ENCODE measurements at places on chromosomes 2 and 18.

- DNase-seq = peak; percentile 21
These were observed 101.9 kb downstream of the CDH20 start for GRCh38 chr18:61435064-61435652.

DNA sequence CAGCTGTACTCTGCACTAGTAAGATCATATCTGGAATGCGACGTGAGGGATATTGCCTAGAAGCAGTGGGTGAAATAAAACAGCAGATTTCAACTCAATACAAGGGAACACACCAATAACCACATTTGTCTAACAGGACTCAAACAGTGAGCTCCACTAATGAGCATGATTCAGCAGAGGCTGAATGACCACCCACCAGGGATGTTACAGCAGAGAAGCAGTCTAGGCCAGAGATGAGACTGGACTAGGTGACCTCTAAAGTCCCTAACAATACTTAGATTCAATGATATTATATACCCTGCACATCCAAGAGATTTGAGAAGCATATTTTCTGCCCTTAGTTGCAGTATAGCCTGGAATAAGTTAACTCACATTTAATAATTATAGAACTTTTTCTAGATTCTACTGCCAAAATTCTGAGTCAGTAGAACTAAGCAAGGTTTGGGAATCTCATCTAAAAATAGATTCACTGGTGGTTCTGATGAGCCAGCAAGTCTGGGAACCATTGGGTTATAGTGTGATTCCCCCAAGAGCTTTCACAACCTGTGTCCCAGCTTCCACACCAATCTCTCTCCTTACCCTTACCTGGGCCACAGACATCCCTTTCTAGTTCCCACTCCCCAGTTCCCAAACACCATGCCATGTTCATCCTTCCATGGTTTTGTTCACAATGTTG lies 6.3 kb downstream of the THOC1 start:
- DNase-seq = no peak

DNA sequence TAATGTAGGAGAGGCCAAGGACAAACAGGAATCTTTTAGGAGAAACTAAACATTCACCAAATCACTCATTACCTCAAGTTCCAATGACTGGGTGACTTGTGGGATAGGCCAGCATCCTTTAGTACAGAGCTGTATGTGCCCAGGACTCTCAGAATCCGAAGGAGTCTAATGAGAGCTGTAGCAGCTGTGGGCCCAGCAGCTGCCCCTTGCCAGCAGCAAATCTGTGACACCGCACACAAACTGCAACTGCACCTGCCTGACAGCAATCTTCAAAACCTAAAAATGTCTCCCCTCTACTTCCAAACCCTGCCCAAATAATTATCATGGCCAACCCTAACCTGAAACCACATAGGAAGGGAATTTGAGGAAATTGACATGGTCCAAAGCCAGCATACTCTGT lies 44.5 kb upstream of the ACVR2A start:
- DNase-seq = no peak

- DNase-seq = no peak
These were observed 8.7 kb downstream of the FEZ2 start for GRCh38 chr2:36589230-36589630.

DNA sequence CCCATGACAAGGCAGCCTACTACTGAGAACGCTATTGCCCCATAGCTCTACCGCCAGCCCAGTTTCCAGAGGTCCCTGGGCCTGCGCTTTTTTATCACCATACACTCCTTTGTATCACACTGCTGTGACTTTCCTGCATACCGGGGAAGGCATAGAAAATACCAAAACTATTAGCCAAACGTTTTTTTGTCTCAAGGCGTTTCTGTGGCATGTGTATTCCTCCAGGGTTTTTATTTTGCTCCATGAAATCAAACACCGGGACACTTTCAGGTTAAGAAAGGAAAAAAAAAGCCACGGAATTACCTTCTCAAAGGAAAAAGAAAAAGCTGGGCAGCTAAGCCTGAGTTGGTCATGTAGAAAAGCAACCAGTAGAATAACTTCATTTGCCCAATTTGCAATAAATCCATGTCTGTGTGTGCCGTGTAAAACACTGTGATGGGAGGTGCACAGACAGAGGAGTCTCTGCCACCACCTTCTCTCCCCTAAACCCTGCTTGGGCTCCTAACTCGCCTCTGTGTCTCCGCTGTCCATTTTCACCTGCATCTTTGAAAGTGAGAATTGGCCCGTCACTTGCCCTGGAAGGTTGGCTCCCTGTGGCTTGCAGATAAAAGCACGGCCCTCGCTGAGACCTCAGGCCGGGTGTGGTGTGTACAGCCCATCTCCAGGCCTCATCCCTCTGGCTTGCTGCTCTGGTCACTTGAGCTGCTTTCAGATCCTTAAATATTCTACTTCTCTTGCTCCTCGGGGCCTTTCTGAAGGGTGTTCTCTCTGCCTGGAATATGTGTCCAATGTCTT lies 1.7 kb downstream of the AMER3 start:
- no peak for DNase-seq

DNA sequence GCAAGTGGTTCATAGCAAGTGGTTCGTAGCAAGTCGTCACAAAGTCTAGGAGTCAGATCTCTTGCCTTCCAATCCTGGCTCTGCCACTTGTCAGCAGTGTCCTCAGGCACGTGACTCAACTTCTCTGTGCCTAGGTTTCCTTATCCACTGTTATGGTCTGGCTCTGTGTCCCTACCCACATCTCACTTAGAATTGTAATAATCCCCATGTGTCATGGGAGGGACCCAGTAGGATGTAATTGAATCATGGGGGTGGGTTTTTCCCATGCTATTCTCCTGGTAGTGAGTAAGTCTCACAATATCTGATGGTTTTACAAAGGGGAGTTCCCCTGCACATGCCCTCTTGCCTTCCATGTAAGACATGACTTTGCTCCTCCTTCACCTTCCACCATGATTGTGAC lies 51.8 kb upstream of the AP1S3 start:
- no peak for DNase-seq

DNA sequence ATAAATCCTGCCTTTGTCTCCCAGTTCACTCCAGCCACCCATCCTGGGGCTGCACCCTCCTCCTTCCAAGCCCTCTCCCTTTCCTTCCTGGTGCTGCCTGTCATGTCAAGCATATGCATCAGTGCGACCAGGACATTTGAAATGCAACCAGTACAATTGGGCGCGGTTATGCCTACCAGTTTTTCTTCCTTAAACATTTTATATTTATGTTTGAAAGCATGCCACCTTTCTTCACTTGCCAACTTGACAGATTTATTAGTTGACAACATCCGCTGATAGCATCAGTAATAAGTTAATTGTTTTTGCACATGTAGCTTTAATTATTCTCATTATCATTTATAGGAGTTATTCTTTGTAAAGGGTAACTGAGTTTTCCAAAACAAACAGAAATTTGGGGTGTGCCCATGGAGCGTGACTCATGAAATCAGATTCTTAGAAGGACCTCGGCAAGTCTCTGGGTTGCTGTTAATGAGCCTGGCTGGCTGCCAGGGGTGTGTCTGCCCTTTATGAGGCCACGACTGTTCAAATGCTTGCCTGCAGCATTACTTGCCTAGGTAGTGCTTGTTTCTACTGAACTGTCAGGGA lies 32.8 kb upstream of the IL1B start:
- DNase-seq = peak; percentile 99

DNA sequence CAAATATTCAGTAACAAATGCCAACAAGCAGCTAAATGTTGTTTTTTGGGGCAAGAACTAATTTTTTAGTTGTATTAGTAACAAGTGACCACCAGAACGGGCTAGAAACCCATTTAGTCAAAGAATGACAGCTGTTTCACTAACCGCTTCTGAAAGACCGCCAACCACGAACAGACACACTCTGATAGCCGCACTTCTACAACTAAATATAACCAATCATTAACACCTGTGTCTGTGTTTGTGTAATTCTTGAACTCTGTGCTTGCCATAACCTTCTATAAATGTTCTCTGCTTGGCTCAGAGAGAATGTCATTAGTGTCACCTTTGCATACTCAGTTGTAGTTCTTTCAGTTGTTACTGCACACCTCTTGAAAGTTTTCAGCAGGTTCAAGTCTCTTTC lies 526.3 kb upstream of the LRRTM1 start:
- no peak for DNase-seq

GRCh38 chr2:137921105-137921880 lies 43.0 kb upstream of the HNMT start:
- no peak for DNase-seq

- DNase-seq = peak; percentile 69
These were observed 199.3 kb upstream of the EPAS1 start for GRCh38 chr2:46097714-46098480.

DNA sequence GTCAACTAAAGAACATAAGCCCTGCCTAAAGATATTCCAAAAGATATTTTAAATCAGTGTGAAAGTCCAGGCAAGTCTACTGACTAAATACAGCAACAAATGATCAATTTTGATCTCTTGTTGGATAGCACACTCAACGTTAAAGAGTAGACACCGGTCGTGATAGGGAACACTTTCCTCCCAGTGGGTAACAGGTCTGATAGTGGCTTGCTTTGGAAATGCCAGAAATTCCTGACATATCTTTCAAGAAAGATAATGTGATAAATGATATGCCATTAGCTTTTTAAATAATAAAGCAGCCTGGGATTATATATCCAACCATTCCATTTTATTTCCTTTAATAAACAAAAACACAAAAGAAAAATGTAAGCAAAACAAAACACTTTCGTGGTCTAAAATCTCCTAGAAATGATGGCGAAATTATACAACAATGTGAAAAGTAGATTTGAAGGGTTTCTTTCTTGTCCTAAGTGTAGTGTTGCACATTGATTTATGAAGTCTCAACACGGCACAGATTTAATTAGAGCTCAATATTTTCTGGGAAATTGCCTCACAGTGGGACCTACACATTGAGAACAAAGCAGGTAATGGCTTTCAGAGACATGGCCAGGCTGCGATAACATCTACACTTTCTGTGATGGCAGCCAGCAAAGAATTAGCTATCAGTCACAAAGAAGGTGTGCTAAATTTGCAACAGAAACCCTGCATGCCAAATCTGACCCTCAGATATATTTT lies 158.6 kb downstream of the PPP1R1C start:
- no peak for DNase-seq

- no peak for DNase-seq
These were observed 28.3 kb upstream of the INSIG2 start for GRCh38 chr2:118059919-118060478.

- no peak for DNase-seq
These were observed 52.0 kb upstream of the CD226 start for GRCh38 chr18:69999656-70000055.

- DNase-seq = no peak
These were observed 137.2 kb upstream of the CXCR4 start for GRCh38 chr2:136255127-136255526.

- DNase-seq = no peak
These were observed 168.9 kb upstream of the EPC2 start for GRCh38 chr2:148475626-148476025.

DNA sequence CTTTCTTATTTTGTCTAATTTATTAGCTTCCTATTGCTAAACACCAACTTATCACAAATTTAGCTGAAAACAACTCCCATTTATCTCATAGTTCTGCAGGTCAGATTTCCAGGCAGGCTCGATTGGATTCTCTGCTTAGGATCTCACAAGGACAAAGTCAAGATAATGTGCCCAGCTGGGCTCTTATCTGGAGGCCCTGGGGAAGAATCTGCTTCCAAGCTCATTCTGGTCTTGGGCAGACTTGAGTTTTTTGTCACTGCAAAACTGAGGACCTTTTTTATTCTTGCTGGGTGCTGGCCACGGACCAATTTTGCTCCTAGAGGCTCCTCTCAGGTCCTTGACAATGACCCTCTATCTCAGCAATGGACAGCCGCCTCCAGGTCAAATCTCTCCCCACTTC lies 215.5 kb downstream of the TRIB2 start:
- no peak for DNase-seq

GRCh38 chr2:16911746-16912145 lies 246.1 kb upstream of the CYRIA start:
- no peak for DNase-seq

- no peak for DNase-seq
These were observed 1.6 kb downstream of the NEU4 start for GRCh38 chr2:241810307-241811200.

- DNase-seq = no peak
These were observed 94.2 kb upstream of the EFEMP1 start for GRCh38 chr2:56017784-56018183.

DNA sequence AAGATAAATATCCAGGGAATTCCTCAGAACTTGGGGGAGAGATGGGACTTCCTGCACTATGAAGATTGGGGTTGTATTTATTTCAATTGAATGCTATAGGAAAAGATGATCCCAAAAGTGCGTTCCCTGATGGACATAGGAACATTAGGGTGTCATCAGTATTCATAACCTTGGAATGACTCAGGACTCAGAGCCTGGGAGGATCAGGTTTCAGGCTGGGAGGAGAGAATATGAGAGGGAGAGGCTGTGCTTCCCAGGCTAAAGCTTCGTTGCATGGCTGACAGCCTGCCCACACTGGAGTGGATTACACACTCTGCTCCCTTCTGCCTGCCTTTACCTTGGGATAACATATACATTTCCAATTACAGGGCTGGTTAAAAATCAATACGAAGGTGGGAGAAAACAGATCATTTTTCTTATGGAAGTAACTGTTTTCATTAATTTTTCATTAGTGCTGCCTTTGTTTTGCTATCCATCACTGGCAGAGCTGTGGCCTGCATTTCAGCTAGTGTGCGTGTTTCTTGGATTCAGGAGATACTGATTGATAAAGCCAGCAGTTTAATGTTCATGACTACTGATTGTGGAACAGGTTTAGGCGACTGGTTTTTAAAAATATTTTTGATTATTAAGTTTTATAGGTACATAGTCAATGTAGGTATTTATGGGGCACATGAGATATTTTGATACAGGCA lies 118.7 kb downstream of the KCTD1 start:
- peak; percentile 25 for DNase-seq

DNA sequence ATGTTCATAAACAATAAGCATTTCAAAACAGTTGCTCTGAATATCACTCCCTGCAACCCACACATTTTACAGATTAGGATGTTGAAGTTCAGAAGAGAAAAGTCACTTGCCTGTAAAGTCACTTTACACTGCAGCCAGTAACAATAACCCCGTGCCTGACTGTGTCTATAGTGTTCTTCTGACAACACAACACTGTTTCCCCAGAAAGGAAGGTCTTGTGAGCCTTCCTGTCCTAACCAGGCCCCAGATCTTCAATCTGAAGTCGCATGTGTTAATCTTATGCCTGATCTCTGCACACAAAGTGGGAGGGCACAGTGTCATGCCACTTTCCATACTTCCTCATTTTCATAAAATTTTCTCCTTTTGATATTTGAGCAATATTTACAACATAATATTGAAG lies 120.2 kb downstream of the FEZ2 start:
- no peak for DNase-seq

DNA sequence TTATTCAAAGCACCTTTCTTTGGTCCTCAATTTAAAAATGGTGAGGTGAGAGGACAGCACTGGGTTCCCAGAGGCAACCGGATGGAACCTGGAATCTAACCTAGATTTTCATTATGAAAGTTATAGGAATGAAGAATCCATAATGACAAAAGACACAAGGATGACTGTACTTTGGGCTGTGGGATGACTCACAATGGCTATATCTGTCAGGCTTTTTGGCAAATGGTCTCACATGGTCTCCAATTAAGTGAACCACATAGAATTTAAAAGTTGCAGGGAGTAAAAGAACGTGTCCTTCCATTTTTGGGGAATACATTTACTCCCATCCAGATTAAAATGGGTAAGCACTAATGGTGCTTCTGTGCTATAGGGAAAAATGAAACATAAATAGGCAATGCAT lies 31.8 kb upstream of the LYPD1 start:
- DNase-seq = no peak

GRCh38 chr2:134377730-134378129 lies 123.9 kb downstream of the MGAT5 start:
- DNase-seq = no peak

GRCh38 chr2:36869606-36870005 lies 96.7 kb downstream of the STRN start:
- DNase-seq = no peak

Measured in LoVo (cell line).